ENCODE measurements at places on chromosomes 1 and 21. TPM values are rescaled to one million over a fixed set of nuclear protein-coding genes. Genes with fewer than 3 reads are reported as not detected.

- no peak for DNase-seq
These were observed 154.2 kb downstream of the CNIH3 start for GRCh38 chr1:224770336-224770693.

FNBP1L gene
- 18.0 TPM for total RNA-seq

TRIM67 gene
- total RNA-seq = 0.16 TPM

ARHGEF11 gene
- total RNA-seq = 27.0 TPM

RORC gene
- total RNA-seq = 2.3 TPM

DNA sequence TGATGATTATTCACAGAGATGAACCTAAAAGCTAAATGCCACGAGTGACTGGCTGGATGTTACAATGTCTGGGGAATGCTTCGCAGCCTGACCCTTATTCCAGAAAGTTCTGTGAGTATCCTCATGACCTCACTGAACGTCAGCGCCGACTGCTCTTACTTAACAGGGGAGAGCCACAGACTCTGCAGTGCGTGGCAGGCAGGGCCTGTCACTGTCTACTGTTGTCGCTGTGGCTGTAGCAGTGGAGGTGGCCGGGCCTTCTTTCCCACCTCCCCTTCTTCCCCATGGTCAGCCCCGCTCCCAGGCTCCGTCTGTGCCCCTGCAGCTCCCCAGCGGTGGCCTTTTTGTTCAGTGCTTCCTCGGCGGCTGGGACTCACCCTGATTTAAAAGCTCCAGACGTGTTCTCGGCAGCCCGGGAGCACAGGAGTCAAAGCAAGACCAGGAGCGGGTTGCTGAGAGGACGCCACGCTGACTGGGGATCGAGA, 52.2 kb upstream of the TARBP1 start:
- peak; percentile 79 for DNase-seq

DNA sequence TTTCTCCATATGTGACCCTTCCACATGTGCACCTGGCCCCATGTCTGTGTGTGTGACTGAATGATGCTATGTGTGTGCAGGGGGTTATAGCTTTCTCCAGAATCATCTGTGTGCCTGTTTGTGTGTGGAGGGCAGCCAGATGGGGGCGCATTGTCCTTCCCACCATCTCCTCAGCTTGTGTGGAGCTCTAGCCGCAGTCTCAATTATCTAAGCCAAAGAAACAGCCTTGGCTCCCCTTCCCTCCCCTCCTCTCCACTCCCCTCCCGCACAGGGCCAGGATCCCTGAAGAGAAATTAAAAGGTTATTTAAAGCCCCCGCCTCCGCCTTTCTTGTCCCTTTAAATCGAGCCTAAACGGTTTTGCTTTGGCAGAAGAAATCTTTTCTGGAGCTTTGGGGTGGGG, 1.8 kb upstream of the DMBX1 start:
- no peak for DNase-seq

GRCh38 chr1:57307392-57308170, 116.3 kb downstream of the DAB1 start:
- peak; percentile 22 for DNase-seq

SPRR1A gene
- total RNA-seq = not detected

- DNase-seq = no peak
These were observed 27.2 kb upstream of the KIF21B start for GRCh38 chr1:201050515-201051277.

- no peak for DNase-seq
These were observed 28.1 kb downstream of the AK4 start for GRCh38 chr1:65176056-65176450.

GRCh38 chr1:4652631-4653327, 1.6 kb upstream of the AJAP1 start:
- DNase-seq = peak; percentile 57

DNA sequence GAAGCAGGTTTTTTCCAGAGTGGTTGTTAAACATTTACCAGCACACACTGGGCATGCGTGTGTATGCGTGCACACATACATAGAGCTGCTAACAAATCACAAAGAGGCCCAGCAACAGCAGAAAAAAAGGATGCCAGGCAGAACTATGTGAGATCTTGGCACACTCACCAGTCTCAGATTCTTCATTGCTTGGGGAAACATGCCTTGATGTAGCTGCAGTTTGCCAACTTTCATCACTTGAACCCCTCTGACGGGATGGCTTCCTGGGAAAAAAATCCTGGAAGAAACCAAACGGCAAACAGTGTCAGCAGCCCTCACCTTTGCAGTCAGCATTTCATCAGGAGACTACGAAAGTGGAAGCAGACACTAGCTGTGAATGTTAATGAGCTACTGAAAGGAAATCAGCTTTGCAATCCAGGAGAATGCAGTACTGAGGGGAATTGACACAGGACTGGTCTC, 609.1 kb downstream of the KIF26B start:
- no peak for DNase-seq

DNA sequence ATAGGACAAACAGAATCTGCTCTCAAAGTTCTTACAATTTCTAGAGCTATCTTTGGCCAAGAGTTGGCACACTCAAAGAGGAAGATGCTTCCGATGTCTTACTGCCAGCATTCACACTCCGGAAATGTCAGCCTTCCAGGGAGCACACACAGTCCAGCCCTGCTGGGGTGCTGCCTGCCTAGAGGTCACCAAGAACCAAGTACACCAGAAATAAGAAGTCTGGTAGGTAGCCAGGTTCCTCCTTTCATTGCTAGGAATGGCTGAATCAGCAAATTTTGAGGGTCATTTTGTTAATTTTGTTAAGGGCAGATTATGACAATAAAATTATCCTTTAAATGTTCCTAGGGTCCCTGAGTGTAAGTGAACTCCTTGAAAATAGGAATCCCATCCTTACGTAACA, 77.5 kb downstream of the PLPP3 start:
- DNase-seq = peak; percentile 41

GRCh38 chr1:230047114-230047865, 19.7 kb upstream of the GALNT2 start:
- DNase-seq = no peak

DNA sequence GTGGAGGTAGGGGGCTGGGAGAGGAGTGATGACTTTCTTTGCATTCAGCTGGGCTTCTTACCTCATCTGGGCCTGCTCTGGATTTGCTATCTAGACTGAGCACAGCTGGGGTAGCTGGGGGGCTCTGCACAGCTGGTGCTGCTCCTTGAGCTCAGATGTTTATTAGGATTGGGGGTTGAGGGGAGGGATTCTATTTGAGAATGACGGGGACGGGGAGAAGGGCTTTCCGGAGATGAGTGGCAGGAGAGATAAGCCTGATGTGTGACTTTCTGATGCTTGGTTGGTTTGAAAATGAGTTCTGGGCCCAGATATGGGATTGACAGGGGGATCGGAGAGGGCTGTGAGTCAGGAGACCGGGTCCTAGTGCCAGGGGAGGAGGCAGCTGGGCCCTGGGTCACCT, 146.1 kb upstream of the CSF3R start:
- no peak for DNase-seq

DISP3 gene
- 0.05 TPM for total RNA-seq

KLHL20 gene
- total RNA-seq = 19.8 TPM

MCOLN3 gene
- 7.6 TPM for total RNA-seq

GRCh38 chr1:44775930-44776729, 790 bp downstream of the RPS8 start:
- peak; percentile 57 for DNase-seq

DNA sequence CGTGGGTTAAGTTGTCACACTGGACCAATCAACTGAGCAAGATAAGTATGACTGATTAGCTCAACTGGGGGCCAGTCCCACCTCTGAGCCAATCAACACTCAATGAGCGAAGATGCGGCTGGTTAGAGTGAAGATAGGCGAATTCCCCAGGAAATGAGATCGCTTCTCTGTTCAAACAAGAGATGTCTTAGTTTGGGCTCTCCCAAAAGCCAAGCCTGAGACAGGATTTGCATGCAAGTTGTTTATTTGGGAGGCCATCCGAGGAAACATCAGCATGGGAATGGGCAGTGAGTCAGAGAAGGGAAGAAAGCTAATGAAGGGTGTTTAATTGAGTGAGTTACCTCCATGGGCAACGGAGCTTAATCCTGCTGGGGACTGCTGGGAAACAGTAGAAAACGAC, 4.9 kb upstream of the GJB5 start:
- DNase-seq = no peak

GRCh38 chr1:34684266-34684665, 70.6 kb upstream of the GJB5 start:
- no peak for DNase-seq

FMO4 gene
- total RNA-seq = 3.8 TPM

RYR2 gene
- 433 TPM for total RNA-seq

DNA sequence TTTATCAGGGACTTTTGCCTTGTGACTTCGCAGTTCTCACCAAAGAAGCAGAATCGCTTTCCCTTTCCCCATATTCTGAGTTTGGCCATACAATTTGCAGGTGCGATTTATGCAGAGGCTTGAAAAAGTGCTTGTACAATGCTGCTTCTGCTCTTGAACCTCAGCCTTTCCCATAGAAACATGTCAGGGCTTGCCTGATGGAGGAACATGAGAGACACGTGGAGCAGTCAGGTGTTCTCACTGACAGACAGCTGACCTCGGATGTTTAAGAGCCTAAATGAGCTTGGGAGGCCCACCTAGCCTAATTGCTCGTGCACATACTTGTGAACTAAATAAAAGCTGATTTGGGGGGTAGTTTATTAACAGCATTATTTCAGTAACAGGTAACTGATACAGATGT, 290.0 kb downstream of the S1PR1 start:
- no peak for DNase-seq

DNA sequence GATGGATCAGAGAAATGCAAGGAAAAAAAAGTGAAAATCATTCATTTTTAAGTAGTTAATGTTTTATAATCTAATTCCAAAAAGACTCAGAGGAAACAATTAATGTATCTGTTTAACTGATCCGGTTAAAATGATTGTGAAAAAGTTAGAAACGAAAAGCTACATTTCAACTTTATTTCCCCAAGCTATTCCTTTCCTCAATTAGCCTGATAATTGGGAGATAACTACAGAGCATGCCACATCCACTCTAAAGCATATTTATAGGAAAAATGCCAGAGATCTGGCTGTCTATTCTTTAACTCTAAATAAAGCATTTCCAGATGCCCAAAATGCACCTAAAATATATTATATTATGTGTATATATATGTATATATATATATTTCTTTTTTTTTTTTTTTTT, 35.9 kb upstream of the XPR1 start:
- DNase-seq = no peak

DNA sequence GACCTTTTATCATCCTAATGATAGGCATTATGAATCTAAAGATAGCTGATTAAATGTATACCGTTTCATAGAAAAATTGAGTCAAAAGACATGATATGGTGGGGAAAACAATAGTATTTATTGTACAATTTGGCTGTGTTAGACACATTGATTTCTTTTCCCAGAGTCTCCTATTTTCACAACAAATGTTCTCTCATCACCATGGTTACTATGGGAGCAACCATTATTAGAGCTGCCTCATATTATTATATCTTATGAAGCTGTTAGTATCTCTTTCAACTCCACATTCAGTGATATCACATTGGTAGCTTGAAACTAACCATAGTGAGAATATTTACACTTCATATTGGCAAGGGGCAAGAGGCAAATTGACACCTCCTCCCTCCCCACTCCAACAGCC, 10.7 kb upstream of the CTH start:
- DNase-seq = no peak

C1QA gene
- total RNA-seq = 254 TPM

PLA2G2D gene
- not detected for total RNA-seq

- no peak for DNase-seq
These were observed 14.4 kb downstream of the KDM4A start for GRCh38 chr1:43664369-43664768.

DNA sequence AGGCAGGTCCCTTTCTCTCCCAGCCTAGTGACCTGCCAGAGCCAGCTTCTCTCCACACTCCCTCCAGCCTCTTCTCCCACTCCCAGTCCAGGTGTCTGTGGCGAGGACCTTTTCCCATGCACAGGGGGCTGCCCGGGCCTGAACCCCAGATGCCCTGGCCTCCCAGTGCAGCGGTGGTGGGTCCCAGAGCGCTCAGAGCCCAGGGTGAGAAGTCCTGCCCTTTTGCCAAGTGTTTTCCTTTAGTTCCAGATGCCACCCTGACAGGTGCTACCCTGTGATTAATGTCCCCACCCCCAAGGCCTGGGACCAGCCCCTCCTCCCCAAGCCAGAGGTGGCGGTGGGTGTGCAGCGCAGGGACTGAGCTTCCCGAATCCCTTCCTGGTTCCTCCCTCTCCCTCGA, 90.4 kb downstream of the PAX7 start:
- DNase-seq = no peak

DNA sequence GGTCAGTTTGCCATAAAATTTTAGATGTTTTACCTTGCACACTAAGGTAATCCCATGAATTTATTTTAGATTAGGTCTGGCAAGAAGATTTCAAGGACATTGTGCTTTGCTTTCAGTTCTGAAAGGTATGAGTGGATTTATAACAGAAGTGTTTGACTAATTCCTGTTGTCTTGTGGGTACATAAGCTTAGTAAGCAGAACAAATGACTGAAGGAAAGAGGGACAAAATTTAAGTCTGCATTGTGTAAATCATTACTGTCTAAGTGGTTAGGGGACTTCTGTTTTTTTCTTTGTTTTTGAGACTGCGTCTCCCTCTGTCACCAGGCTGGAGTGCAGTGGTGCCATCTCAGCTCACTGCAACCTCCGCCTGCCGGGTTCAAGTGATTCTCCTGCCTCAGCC, 60.1 kb downstream of the PKN2 start:
- DNase-seq = no peak

GRCh38 chr1:18473195-18473815, 7.4 kb upstream of the KLHDC7A start:
- DNase-seq = no peak

TMEM61 gene
- total RNA-seq = 0.27 TPM

DNA sequence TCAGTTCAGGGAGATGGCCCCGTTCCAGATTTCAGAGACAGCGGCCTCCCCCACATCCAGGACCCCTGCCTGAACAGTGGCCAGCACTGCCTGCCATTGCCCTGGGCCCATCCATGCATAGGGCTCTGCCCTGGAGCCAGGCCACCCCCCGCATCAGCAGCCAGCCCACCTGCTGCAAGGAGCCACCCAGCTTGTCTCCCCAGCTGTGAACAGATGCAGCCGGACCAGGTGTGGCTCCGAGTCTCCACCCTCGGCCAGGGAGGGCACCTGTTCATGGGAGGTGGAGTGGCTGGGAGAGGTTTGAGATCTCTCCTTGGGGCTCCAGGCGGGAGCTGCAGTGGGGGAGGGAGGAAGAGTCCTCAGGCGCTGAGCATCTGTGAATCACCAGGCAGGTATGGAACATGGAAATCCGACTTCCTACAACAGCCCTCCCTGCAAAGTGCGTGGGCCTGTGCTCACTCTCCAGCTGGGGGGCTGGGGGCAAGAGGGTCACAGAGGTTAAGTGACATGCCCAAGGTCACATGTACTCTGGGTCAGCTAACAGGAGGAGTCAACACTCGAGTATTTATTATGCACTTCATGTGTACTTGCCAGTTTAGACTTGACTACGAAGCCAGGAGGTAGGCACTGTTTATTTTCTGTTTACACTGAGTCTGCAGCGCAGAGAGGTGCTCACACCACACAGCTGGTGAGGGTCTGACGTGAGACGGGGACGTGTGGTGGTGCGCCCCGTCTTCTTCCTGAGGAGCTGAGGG, 4.8 kb upstream of the HES5 start:
- DNase-seq = no peak

BEST4 gene
- total RNA-seq = 0.12 TPM
